ENCODE measurements at places on chromosomes 1 and 21. TPM values are rescaled to one million over a fixed set of nuclear protein-coding genes. Genes with fewer than 3 reads are reported as not detected.

Gene CLEC20A
- 0.51 TPM for total RNA-seq

Gene FAM177B
- total RNA-seq, result not detected

Gene PGLYRP4
- not detected for total RNA-seq

Gene LIN28A
- total RNA-seq, result not detected

Gene OR2T1
- not detected for total RNA-seq

Gene C4BPB
- total RNA-seq, result 0.43 TPM

DNA sequence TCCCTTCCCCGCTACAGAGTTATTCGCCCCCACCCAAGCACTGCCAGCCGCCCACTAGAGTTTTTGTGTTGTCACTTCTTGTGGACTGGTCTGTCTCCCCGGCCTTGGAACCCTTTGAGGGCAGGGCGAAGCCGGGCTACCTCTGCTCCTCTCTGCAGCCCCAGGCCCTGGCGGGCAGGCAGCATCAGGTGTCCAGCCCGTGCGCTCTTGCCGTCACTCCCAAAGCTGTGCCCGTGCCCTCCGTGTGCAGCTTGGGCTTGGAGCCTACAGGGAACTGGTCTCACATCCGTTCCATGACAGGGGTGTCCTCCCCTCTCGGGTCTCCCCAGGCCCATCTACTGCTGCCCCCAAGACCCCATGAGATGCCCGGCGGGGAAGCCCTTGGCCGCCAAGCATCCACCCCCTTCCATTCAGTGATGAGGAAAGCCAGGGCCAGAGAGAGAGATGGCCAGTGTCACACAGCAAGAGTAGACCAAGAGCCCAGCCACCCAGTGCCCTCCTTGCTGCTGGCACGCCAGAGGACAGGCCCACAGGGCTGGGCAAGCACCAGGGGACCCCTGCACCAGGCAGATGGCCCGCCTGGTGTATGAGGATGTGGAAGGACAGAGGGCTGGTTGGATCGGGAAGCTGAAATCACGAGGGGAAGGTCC, 15.3 kb upstream of the LDLRAP1 start:
- DNase-seq, result no peak

GRCh38 chr1:243980471-243980870, 70.6 kb upstream of the ZBTB18 start:
- no peak for DNase-seq

DNA sequence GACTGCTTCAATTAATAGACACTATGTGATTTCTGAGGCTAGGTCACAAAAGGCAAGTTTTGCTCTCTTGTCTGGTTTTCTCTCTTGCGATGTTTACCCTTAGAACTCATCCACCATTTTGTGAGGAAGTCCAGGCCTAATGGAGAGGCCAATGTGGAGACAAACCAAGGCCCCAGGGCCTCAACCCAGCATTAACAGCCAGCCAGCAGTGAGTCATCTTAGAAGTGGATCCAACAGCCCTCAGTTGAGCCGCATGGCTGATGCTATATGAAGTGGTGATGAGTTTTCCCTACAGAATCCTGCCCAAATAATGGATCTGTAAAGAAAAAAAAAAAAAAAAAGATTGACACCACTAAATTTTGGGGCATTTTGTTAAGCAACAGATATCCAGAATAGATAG, 95.1 kb downstream of the DNTTIP2 start:
- DNase-seq, result no peak

GRCh38 chr1:112675728-112676381, 1.4 kb downstream of the MOV10 start:
- DNase-seq, result no peak

Measured in right cardiac atrium (tissue), 5 donors.